ENCODE measurements at places on chromosomes 12 and 14. TPM values are rescaled to one million over a fixed set of nuclear protein-coding genes. Genes with fewer than 3 reads are reported as not detected.

DNA sequence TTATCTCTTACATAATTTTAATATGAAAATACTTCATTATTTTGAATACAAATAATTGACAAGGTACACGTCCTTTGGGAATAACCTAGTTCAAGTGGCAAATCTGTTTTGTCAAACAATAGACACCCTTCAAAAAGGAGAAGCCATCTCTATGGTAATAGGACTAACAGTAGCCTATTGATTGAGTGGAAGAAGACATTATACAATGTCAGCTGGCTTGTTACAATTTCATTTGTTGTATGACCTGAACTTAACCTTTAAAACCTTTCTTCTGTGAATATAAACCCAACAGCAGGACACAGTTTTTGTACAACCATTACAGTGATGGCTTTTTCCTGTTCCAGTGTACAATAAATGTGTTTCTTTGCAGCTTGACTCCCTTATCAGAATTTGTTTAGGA, 8.1 kb downstream of the TMEM260 start:
- no peaks in the 10 kb centered on the region for H3K27me3 ChIP-seq
- H3K4me1 ChIP-seq: peaks cover under 1% of the 10 kb centered on the region
- H3K36me3 ChIP-seq: peaks cover 73% of the 10 kb centered on the region
- H3K27ac ChIP-seq: no peak overlapping the region
- no peak for DNase-seq

DNA sequence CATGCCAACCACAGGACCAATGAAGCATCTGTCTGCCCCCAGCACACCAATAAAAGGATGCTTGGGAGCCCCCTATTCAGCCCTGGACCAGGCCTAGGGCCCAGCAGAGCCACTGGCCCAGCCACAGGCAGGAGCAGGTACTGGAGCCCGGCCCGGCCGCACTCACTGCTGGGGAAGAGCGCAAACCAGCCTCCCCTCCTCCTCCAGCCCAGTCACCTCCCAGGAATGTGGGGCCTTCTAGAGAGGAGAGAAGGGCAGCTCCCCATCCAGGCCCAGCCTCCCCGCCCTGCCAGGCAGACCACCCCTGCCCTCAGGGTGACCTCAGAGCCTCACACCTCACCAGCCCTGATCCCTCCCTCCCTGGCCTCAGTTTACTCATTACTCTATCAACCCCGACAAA, 56.2 kb downstream of the CCNK start:
- H3K27me3 ChIP-seq: no peaks in the 10 kb centered on the region
- DNase-seq: no peak
- no peak overlapping the region for H3K4me3 ChIP-seq
- peaks cover 44% of the 10 kb centered on the region for H3K4me1 ChIP-seq
- H3K36me3 ChIP-seq: no peaks in the 10 kb centered on the region
- H3K27ac ChIP-seq: peak overlapping the region; percentile 76

GRCh38 chr12:40691913-40692764, at the start of gene CNTN1:
Gene CNTN1 (plus strand): TSS chr12:40692439.
- peak within 1 kb of the TSS; percentile 69 for H3K4me3 ChIP-seq
- H3K27ac ChIP-seq: no peak within 1 kb of the TSS
- H3K4me1 ChIP-seq: no peaks in the 10 kb centered on the region
- H3K27me3 ChIP-seq: peaks cover 34% of the 10 kb centered on the region
- peak; percentile 69 for DNase-seq
- H3K36me3 ChIP-seq: no peaks in the 10 kb centered on the region

- no peaks in the 10 kb centered on the region for H3K4me1 ChIP-seq
- no peaks in the 10 kb centered on the region for H3K36me3 ChIP-seq
- no peak for DNase-seq
- no peak overlapping the region for H3K27ac ChIP-seq
Measured at GRCh38 chr12:72368298-72368697, 96.1 kb downstream of the TRHDE start.

DNA sequence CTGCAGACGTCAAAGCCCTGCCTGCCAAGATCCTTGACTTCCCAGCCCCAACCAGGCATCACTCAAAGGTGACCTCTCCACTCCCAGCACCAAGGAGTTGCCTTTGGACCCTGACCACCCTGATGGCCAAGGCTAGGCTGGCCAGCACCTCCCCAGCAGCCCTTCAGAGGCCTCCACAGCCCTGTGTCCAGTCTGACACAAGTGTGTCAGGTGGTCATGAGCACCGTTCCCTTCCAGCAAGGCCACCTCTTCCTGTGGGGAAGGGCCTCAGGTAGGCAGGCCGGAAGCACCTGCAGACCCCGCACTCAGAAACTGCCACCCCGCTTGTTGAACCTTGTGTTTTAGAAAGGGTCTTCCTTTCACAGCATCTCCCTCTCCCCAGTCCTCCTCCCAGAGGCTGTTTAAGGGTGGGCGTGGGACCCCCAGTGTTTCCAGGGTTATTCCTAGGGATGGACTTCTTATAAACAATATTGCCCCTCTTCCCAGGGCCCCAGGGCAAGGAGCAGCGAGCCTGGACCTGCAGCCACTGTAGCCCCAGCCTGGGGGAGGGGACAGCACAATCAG, 13.2 kb upstream of the INF2 start:
- DNase-seq: peak; percentile 72
- no peaks in the 10 kb centered on the region for H3K36me3 ChIP-seq
- no peak overlapping the region for H3K27ac ChIP-seq
- H3K4me1 ChIP-seq: peaks cover 35% of the 10 kb centered on the region

DNA sequence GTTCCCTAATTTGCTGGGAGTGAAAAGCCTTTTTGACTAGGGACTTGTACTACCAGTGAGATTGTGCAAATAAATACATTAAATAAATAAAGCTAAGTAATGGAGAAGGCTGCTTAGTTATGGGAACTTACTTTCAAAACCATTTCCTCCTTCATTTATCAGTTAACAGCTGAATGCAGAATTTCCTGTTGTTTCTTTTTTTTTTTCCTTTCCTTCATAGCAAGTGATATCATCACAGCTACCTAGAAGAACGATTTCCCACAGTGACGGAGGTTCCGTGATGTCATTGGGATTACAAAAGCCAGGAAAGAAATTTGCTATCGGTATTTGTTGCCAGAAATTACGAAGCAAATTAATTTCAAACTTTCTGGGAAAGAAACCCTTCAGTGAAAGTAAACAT, 42.1 kb upstream of the SOCS2 start:
- no peaks in the 10 kb centered on the region for H3K36me3 ChIP-seq
- no peak for DNase-seq
- peaks cover 9% of the 10 kb centered on the region for H3K4me1 ChIP-seq
- H3K4me3 ChIP-seq: no peak overlapping the region
- no peak overlapping the region for H3K27ac ChIP-seq

DNA sequence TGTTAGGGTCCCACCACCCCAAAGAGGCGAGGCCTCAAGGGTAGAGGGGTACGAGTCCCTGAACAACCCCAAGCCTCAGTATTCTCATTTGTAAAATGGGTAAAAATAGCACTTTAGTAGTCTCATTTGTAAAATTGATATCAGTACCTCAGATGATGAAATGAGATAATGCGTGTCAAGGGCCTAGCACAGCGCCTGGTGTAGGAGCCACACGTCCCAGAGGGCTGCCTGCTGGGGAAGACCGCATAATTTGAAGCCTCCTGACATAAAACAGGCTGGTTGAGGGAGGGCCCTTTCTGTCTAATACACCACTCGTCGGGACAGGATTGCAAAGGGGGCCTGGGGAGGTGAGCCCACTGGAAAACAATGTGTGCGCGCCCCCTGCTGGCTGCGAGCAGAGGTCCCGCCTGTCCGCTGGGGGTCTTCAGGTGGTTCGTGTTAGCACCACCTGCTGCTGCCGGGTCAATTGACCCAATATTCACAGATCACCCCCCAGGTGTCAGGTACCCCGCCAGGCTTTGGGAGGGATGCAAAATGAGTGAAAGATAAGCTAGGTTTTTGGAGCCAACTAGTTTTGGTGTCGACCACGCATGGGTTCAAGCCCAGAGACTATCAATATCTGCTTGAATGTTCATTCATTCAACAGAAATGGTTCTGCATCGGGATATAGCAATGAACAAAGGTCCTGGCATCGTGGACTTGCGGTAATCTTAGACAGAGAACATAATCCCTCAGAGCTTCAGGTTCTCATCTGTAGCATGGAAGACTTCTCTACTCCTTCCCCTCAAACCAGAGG, 24.7 kb upstream of the IRF2BPL start:
- H3K4me1 ChIP-seq: peaks cover 20% of the 10 kb centered on the region
- no peaks in the 10 kb centered on the region for H3K36me3 ChIP-seq
- peak; percentile 94 for DNase-seq

- no peaks in the 10 kb centered on the region for H3K27me3 ChIP-seq
- H3K27ac ChIP-seq: no peak overlapping the region
- H3K4me3 ChIP-seq: no peak overlapping the region
- H3K36me3 ChIP-seq: no peaks in the 10 kb centered on the region
Measured at GRCh38 chr12:64560396-64561301, 49.6 kb upstream of the RASSF3 start.

GRCh38 chr12:52369211-52369610, 1.9 kb upstream of the KRT85 start:
- no peak overlapping the region for H3K27ac ChIP-seq
- no peaks in the 10 kb centered on the region for H3K36me3 ChIP-seq

GRCh38 chr12:123033392-123034021, 53.0 kb downstream of the ARL6IP4 start:
- no peak for DNase-seq
- no peaks in the 10 kb centered on the region for H3K36me3 ChIP-seq
- no peaks in the 10 kb centered on the region for H3K27me3 ChIP-seq
- H3K4me1 ChIP-seq: peaks cover 4% of the 10 kb centered on the region
- no peak overlapping the region for H3K4me3 ChIP-seq
- no peak overlapping the region for H3K27ac ChIP-seq

GRCh38 chr12:56903374-56903773, 30.8 kb downstream of the SDR9C7 start:
- H3K27ac ChIP-seq: no peak overlapping the region
- no peaks in the 10 kb centered on the region for H3K27me3 ChIP-seq
- H3K36me3 ChIP-seq: no peaks in the 10 kb centered on the region
- DNase-seq: no peak

DNA sequence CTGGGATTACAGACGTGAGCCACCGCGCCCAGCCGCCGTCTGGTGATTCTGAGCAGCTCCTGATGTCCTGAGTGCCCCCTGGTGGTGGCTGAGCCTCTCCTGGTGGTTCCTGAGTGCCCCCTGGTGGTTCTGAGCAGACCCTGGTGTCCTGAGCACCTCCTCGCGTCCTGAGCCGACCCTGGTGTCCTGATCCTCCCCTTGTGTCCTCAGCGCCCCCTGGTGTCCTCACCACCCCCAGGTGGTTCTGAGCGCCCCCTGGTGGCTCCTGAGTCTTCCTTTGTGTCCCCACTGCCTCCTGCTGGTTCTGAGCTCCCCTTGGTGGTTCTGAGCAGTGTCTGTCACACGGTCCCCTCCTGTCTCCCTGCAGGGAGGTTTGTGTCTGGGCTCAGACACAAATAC, 1304.9 kb downstream of the TMEM121 start:
- no peak overlapping the region for H3K4me3 ChIP-seq
- no peak overlapping the region for H3K27ac ChIP-seq
- no peaks in the 10 kb centered on the region for H3K27me3 ChIP-seq
- peak; percentile 81 for DNase-seq

- H3K27me3 ChIP-seq: no peaks in the 10 kb centered on the region
- no peak for DNase-seq
- H3K4me3 ChIP-seq: no peak overlapping the region
- no peaks in the 10 kb centered on the region for H3K36me3 ChIP-seq
Measured at GRCh38 chr12:106115440-106115839, 23.3 kb downstream of the NUAK1 start.

DNA sequence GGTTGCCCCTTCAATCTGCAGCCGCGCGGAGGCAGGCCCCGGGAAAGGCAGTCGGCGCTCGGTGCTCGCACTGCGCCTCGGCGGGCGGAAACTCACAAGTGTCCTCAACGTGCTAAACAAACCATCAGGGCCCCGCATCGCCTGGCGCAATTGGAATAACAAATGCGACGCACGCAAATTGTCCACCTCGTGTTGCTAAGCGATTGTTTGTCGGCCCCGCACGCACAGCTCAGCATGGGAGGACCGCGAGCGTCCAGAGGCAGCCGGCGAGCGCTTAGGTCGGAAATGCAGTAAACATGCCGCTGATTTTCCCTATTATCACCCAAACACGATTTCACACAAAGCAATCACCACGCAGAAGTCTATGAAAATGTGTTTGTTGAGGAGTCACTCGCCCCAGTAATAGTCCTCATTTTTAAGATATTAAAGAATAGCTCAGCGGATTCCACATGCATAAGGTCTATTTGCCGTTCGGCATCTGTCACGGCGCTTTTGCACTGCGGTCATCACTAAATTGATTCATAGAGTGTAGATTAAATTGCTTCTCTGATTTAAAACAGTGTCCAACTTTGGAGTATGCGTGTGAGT, 3.2 kb upstream of the GSC start:
- peaks cover 98% of the 10 kb centered on the region for H3K27me3 ChIP-seq
- H3K36me3 ChIP-seq: no peaks in the 10 kb centered on the region
- DNase-seq: no peak

DNA sequence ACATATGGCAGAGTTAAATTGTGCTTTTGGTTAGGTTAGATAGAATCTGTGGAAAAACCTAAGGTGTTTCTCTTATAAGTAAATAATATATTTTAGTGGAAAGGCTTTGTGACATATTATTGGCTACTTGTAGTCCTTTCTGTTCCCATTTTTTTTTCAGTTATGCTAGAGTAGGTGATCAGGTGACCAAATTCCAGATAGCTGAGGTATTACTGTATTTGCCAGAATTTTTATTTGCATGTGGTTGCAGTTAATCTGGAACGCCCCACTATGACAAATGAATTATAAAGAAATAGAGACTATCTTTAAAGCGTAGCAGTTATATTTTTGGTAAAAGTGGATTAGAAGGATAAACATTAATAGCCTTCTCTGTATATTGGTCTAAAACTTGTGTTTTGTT, 52.0 kb downstream of the ARHGAP5 start:
- no peaks in the 10 kb centered on the region for H3K27me3 ChIP-seq
- no peak overlapping the region for H3K27ac ChIP-seq
- no peak for DNase-seq
- no peaks in the 10 kb centered on the region for H3K4me1 ChIP-seq

DNA sequence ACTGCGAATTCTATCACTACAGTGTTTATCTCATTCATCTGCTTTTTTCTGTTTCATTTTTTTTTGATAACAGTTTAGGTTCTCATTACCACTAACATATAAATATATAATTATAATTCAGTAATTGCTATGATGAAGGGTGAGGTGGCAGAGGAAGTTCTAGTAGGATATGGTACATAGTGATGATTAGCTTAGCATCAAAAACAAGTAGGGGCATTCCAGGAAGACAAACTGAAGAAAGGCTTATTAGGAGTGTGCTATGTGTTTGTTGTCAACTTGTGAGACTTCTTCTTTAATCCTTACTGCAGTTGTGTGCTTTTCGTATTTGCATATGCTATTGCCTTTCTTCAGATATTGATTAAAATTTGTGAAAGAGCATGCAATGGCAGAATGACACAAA, 20.6 kb downstream of the FUT8 start:
- no peak overlapping the region for H3K4me3 ChIP-seq
- DNase-seq: no peak
- no peaks in the 10 kb centered on the region for H3K27me3 ChIP-seq
- H3K27ac ChIP-seq: no peak overlapping the region
- H3K36me3 ChIP-seq: no peaks in the 10 kb centered on the region
- peaks cover under 1% of the 10 kb centered on the region for H3K4me1 ChIP-seq

Gene RTL1
- polyA plus RNA-seq: not detected

Gene GPR162
- polyA plus RNA-seq: 5.0 TPM

Gene ANKS1B
- polyA plus RNA-seq: 0.43 TPM

Gene FGD6
- polyA plus RNA-seq: 0.78 TPM

Gene CLEC1B
- 1.1 TPM for polyA plus RNA-seq

Gene CLEC2B
- polyA plus RNA-seq: 20.4 TPM

Gene SALL2
- 1.1 TPM for polyA plus RNA-seq
